ENCODE measurements at places on chromosomes 7 and 10.

GRCh38 chr10:72308320-72308987 is 34.7 kb downstream of the DDIT4 start:
- no peak for DNase-seq

DNA sequence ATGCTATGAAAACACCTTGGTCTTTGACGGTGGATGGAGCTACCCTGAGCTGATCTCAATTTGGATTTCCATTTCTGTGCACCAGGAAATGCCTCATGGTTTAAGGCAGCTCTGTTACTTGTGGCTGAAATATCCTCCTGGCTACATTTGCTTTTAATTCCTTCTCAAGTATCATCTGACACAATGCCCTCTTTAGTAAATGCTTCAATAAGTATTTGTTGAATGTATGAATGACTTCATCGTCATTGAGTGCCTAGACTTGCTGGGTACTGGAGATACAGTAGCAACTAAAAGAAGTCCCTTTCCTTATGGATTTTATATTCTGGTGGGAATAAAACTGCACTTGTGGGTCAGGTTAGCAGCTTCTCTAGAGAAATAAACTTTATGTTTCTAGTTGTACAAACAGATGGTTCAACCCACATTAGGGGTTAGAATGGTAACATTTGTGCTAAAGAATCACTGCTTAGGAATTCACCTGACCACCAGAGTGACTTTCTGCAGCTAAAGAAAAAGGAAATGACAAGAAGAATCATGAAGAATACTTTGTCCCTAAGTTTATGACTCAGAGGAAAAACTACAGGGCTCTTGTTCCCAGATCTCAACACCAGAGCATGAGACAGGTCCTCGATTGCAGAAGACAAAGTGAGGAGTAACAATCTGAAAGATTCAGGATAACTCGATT is 21.8 kb upstream of the SMNDC1 start:
- DNase-seq, result no peak

DNA sequence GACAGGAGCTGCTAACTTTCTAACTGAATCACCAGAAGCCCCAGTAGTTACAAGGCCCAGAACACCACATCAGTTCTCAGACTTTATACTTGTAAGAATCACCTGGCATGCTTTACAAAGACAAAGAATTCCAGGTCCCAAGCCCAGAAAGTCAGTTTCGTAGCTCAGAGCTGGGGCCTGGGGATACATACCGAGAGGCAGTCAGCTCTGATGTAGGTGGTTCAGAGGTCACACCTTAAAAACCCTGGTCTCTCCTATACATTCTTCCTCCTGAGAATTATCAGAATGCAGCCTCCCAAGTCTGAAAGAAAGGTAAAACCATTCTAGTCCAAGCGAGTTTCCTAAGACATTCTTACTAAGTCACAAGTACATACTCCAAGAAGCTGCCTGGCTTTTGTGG is 2.3 kb downstream of the GRB10 start:
- DNase-seq, result no peak

GRCh38 chr10:129511758-129512157 is 44.7 kb downstream of the MGMT start:
- no peak for DNase-seq

GRCh38 chr10:129728905-129729795 is 234.9 kb downstream of the EBF3 start:
- DNase-seq, result no peak

DNA sequence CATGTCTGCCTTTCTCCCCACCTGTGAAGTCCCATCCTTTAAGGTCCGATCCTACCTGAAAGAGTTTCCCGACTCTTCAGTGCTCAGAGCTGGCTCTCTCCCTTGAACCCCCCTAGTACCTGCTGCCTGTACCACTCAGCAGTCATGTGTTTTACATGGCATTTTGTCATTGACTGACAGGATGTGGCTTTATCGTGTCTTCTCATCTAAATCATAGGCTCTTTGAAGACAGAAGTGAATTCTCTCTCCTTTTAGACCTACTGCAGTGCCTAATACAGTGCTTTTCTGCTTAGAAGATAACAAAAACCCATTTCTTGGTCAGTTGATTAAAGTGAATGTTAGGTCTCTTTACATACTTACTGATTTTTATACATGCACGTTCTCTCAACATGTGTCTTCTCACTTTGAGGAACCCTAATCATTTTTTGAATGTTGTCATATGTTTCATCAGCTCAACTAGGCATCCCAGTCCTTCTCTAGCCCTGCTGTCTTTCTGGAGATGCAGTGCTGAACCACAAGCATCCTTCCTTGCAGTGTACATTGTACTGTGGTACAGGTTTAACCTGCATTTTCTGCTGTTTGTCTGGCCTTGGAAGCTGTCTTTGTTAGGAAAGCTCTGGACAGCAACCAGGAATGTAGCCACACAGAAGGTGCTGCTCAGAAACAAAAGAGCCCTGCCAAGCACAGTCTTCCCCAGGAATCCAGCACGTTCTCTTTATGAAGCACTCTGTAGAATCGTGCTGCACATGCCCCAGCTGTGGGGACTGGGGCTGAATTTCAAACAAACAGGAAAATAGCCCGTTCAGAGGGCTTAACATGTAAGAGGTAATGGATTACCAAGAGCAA is 28.1 kb upstream of the LRRC4 start:
- DNase-seq, result no peak

DNA sequence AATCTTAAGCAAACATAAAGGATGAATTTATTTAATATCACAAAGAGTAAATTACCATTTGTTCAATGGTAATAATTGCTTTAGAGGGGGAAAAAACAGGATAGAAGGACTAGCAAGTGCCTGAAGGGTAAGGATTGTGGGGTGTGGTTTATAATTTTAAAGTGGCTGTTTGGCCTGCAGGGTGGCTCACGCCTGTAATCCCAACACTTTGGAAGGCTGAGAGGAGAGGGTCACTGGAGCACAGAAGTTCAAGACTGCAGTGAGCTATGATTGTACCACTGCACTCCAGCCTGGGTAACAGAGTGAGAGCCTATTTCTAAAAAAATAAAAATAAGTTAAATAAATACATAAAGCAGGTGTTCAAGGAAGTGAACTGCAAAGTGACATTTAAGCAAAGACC is 199.9 kb upstream of the AHR start:
- no peak for DNase-seq

- no peak for DNase-seq
These were observed 167.0 kb upstream of the CDK1 start for GRCh38 chr10:60611291-60611747.

DNA sequence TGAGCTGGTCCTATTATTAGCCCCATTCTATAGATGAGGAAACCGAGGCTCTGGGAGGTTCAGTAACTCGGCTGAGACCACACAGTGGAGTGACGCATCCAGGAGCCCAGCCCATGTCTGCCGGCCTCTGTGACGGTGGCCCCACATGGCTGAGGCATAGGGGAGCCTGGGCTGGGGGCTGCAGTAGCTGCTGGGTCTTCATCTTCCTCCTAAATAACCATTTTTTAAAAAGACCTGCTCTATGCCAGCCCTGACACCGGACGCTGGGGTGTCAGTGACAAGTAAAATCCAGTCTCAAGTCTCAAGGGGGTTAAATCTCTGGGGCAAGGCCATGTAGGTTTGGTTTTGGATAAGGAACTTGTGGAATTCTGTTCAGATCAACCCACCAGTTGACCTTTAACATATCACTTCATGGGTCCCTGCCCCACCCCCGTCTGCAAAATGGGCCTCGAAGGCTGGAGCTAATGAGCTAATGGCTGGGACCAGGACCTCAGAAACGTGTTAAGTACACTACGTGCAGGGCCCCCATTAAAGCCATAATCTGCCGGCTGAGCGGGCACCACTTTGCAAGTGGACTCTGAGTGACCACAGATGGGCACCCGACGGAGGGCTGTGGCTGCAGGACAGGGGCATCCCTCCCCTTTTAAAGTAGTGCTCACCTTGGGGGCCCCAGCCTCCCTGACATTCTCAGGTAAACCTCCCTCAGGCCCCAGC is 136.5 kb upstream of the UNC5B start:
- no peak for DNase-seq

GRCh38 chr10:129945941-129946760 is 17.9 kb downstream of the EBF3 start:
- DNase-seq, result no peak

DNA sequence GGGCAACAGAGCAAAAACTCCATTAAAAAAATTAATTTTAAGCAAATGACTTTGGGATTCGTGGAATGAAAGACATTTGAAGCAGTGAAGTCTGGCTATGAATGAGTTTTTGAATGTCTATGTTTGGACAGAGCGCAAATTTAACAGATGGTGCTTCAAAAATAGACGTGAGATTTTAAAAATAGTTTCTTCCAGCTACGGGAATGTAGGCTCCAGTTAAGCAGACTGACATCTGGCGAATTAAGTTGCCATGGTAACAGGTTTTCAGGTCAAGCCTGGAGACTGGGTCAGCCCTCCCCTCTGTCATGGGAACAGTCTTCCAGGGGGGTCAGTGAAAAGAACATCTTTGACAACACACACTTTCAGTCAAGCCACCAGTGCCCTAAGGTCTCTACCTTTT is 62.0 kb downstream of the MYOF start:
- no peak for DNase-seq

DNA sequence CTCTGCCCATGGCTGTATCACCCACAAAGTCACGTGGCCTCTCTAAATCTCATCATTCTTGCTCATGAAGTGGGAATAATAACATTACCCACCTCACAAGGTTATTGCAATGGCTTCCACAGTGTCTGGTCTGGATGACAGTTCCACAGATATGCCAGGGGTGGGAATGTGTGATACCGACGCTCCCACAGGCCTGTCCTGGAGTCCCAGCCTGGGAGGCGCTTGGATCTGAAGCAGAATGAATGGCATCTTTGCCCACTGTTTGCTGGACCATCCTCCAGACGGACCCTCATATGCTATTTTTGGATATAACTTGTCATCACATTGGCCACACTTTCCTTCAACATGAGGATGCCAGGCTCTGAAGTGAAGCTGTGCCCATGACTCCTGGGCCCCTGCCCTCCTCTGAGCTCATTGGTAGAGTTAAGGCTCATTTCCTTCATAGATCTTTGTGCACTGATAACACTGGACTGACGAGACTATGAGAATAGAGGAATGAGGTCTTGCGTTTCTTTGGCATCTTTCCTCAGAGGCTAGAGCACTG is 279.8 kb upstream of the ZNF32 start:
- no peak for DNase-seq

- DNase-seq, result no peak
These were observed 53.3 kb downstream of the P4HA1 start for GRCh38 chr10:73043319-73043718.

DNA sequence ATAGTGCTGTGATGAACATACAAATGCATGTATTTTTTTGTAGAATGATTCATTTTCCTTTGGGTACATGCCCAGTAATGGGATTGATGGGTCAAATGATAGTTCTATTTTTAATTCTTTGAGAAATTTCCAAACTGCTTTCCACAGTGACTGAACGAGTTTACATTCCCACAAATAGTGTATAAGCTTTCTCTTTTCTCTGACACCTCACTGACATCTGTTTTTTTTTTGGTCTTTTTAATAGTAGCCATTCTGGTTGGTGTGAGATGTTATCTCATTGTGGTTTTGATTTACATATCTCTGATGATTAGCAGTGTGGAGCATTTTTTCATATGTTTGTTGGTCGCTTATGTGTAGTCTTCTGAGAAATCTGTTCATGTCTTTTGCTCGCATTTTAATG is 195.0 kb upstream of the AGK start:
- no peak for DNase-seq

DNA sequence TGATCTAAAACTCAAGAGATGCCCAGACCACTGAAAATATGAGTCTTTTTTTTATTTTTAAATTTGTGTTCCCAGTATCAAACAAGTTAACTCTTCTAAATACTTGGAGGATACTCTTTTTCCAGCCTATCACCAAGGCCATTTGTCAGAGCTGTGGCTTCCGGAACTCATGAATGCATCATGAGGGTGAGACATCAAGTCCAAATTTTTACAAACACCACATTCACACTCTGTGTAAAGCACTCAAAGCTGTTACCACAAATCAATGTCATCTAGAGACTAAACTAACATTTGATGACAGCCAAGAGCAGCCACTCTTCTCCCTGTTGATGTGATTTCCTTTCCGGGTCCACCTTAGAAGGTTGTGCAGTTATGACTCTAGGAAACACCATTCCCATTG is 43.8 kb upstream of the ARID5B start:
- no peak for DNase-seq

DNA sequence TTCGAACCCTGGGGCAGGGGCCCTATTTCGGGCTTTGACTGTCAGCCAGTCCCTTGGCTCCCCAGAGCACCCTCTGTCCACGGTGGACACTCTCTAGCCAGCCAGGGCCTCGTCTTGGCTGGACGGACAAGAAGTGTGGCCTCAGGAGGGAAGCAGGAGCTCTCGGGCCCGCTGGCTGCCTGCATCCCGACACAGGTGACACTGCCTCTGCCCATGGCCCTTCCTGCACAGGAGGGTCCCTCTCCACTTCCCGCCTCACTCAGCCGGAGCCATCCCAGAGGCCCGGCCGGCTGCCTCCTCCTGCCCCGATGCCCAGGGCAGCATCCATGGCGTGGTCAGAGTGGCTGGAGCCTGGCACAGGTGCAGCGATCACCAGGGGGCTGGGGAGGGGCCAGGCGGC is 7.9 kb downstream of the ADGRA1 start:
- no peak for DNase-seq

GRCh38 chr10:129755621-129756020 is 208.5 kb downstream of the EBF3 start:
- DNase-seq, result no peak

DNA sequence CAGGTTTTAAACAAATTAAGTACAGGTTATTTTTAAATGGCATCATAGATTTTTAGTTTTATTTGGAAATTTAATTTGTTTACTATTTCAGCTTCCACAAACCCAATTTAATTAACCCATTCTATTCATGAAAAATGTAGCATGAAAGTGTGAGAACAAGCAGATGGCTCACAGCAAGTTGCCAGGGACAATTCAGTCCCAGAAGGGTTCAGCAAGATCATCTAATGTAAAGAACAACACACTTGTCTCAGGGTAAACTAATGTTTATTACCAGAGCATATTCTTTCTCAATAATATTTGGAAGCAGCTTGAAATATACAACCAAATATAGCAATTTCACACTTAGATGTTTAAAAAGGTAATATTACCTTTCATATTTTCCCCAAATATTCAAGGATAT is 166.9 kb upstream of the SLC13A1 start:
- DNase-seq, result no peak

- no peak for DNase-seq
These were observed 105.0 kb upstream of the CDK13 start for GRCh38 chr7:39845006-39845405.

DNA sequence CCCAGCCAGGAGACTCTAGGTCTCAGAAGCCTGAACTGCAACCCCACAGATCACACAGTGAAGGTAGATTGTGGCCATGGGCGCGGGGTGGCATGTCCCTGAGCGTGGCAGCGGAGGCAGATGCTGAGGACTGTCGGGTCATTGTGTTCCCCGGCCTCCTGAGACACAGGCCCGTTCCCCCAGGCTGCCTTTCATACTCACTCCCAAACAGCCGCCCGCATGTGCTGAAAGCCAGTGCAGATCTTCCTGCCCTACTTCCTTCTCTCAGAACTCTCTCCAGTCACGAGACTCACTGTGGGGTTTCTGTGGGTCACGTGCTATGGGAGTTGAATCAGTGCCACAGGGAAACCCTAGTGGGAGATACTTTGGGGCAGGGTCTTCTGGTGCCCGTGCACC is 48.0 kb downstream of the ZNF467 start:
- no peak for DNase-seq
